ENCODE measurements at places on chromosomes 13 and 19.

DNA sequence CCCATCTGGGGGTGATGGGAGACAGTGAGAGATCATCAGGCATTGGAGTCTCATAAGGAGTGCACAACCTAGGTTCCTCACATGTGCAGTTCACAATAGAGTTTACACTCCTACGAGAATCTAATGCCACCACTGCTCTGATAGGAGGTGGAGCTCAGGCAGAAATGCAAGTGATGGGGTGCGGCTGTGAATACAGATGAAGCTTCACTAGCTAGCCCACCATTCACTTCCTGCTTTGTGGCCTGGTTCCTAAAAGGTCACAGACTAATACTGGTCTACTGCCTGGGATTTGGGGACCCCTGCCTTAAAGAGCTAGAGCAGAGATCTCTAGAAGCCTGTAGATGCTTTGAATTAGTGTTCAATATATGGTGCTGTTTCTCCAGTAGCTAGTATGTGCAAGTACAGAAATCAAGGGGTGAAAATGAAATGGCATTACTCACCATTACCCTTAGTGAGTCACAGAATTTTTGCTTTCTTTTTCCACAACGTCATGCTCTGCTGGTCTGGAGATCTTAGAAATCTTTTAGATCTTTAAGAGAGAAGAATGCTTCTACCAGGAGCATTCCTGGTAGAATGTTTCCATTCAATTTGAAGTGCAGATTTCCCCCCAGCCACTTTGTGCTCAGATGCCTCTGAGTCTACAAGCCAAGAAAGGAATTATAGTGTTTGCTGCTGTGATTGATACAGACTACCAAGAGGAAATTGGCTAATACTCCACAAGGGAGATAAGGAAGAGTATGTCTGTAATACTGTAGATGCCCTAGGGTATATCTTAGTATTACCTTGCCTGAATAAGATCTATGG, 2301.2 kb downstream of the PCDH9 start:
- DNase-seq: peak; percentile 12

- DNase-seq: peak; percentile 60
Observed at GRCh38 chr19:54481326-54481930, 8.3 kb upstream of the CDC42EP5 start.

- DNase-seq: peak; percentile 35
Observed at GRCh38 chr19:33622505-33622808, 704 bp downstream of the CHST8 start.

- DNase-seq: no peak
Observed at GRCh38 chr13:45468635-45469034, 3.9 kb downstream of the COG3 start.

DNA sequence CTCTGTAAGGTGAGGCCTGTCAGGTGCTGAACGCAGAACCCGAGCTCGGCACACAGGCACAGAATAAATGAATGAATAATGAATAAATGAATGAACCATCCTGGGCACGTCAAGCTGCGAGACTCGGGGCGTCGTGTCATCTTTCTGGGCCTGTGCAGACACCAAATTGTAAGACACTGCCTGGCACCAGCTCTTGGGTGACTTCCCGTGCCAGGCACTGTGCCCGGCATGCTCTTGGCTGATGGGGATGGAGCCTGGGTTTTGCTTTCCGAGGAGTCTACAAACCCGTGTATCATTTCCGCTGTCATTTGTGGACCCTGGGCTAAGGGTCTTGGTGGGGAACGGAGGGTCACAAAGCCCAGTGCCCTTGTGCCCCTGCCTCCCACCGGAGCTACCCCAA, 43.9 kb downstream of the CELF5 start:
- DNase-seq: no peak

DNA sequence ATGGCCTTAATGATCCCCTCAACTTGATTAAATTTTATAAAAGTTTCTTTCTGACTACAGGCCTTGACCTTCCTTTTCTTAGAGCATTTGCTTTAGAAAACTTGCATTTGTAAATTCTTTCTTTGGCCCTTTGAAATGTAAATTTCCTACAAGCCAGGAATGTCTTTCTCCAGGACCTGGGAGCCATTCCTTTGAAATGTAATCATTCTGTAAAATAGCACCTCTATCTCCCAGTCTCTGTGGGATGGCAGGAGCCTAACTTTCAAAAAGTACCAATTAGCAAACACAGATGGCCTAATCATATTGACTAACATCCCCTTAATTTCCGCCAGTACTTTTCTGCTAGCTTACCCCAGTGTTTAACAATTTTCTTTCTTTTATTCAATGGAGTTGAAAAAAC, 1394.2 kb upstream of the ATXN8OS start:
- no peak for DNase-seq

DNA sequence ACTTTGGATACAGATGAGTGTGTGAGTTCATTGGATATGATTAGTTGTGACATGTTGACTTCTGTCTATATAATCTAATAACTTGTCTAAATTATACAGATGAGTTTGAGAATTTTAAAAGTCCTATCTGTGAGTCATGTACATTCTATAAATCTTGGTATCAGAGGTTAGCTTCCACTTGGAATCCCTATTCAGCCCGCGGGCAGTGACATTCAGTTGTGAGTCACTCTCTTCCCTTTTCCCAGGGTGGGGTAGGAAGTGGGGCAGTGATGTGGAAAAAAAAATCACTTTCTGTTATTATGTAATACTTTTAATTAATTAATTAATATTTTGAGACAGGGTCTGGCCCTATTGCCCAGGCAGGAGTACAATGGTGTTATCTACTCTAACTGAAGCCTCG, 33.0 kb upstream of the ZNF808 start:
- no peak for DNase-seq

DNA sequence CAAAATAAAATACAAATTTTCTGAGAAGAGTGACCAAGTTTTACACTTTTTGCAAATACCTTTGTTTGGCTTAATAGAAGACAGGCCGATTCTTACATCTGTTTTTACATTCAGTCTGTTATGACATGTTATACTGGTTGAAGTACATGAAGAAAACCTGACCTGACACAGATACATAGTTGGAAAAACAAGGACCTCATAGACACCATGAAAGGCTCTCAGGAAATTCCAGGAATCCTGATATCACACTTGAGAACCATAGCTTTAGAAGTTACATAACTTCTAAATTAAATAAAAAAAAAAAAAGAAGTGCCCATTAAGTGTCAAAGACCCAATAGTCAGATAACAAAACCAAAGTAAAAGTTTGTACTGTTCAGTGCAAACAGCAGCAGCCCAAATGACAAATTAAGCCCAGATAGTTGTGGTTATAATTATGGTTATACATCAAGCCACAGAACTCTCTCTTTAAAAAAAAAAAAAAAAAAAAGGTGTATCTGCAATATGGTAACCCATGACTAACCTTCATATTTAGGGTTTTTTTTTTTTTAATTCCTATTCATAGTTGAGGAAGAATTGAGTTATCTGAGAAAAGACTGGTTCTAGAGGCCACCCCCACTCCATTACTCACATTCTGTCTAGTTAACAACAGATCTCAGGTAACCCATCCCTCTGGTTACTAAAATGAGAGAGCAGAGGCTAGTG, 19.8 kb downstream of the RBM26 start:
- DNase-seq: no peak

GRCh38 chr19:15357906-15358305, 21.7 kb downstream of the AKAP8 start:
- DNase-seq: no peak

DNA sequence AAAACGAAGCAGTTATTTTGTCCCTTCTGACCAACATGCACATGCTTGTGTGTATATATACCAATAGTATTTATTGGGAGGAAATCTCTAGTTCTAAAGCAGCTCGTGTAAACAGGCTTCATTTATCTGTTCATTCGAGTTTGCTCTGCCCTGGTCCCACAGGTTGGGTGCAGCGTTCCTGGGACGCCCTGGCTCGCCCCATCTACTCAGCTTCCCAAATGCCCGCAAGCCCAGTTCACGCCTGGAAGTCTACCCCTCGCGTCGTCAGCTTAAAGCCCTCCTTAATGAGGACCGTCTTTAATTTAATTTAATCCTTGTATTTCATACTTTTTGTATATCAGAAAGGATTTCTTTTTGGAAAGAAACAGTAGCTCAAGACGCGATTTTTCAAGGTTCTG, 604 bp downstream of the THSD1 start:
- peak; percentile 21 for DNase-seq

GRCh38 chr13:44231786-44232516, 141.7 kb upstream of the SERP2 start:
- no peak for DNase-seq

DNA sequence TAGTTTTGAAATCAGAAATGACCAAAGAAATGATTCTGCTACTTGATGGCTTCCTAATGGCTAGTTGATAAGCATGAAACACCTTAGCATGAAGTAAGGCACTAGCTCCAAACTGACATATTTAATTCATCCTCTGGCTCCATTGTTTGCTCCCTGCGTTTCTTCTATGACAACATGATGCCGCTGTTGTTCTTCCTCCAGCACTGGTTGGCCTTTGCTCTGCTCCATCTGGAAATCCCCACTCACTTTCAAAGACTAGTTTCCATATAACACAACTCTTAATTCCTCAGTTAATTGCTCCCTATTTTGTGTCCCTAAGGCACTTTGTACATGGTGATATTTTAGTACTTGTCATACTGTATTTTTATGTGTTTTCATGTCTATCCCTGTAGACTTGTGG, 151.6 kb downstream of the GPC6 start:
- DNase-seq: no peak

- no peak for DNase-seq
Observed at GRCh38 chr13:50104493-50104892, 89.2 kb downstream of the KCNRG start.

DNA sequence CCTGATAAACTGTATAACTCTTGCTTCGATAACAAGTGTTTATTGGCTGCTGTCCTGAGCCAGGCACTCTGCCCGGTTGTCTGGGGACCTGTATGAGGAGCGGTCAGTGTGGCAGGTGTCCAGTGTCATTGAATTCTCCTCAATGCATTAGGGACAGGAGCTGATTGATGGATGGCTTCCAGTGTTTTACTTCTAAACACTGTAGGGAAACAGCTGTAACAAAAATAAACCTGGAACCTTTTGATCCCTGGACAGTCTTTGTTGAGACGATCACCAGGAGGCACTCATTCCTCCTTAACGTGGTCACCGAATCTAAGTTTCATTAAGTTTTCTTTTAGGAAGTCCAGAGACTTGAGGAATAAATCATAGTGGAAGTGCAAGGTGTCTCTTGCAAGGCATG, 17.9 kb downstream of the UBAC2 start:
- DNase-seq: no peak

DNA sequence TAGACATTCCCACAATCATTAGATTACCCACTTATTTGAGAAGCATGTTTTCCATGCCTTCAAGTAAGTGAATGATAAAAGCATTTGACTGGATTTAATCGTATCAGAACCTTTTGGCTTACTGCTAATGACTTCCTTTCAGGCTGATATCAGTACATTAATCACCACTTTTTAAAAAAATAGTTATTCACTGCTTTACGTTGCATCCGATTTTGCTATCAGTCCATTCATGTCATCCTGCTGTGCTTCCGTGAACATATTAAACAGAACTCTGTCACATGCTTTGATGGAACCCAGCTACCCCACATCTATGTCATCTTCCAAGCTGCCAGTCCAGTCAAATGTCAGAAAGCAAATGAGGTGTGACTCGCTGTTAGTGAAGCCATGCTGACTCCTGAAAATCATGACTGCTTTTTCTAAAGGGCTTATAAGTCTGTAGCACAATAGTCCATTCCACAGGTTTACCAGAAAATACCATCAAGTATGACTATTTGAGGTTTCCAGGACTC, 440.9 kb downstream of the IRS2 start:
- DNase-seq: no peak
